Thymus (tissue), 14 donors: ENCODE measurements at places on chromosomes 2 and 18.

- no peaks in the 10 kb centered on the region for H3K36me3 ChIP-seq
- DNase-seq: no peak
- H3K4me3 ChIP-seq: no peak overlapping the region
- H3K4me1 ChIP-seq: no peaks in the 10 kb centered on the region
- H3K27me3 ChIP-seq: no peaks in the 10 kb centered on the region
Observed at GRCh38 chr2:144071461-144071860, 448.5 kb downstream of the ZEB2 start.

- H3K4me1 ChIP-seq: peaks cover 20% of the 10 kb centered on the region
- H3K27ac ChIP-seq: no peak overlapping the region
- no peaks in the 10 kb centered on the region for H3K36me3 ChIP-seq
- no peak overlapping the region for H3K4me3 ChIP-seq
- DNase-seq: peak; percentile 9
Observed at GRCh38 chr2:104938231-104938941, 84.5 kb downstream of the POU3F3 start.

GRCh38 chr18:3653851-3654441 lies 204.0 kb downstream of the TGIF1 start:
- no peaks in the 10 kb centered on the region for H3K27me3 ChIP-seq
- H3K27ac ChIP-seq: no peak overlapping the region
- H3K36me3 ChIP-seq: no peaks in the 10 kb centered on the region
- DNase-seq: no peak
- H3K4me3 ChIP-seq: no peak overlapping the region
- H3K4me1 ChIP-seq: no peaks in the 10 kb centered on the region

DNA sequence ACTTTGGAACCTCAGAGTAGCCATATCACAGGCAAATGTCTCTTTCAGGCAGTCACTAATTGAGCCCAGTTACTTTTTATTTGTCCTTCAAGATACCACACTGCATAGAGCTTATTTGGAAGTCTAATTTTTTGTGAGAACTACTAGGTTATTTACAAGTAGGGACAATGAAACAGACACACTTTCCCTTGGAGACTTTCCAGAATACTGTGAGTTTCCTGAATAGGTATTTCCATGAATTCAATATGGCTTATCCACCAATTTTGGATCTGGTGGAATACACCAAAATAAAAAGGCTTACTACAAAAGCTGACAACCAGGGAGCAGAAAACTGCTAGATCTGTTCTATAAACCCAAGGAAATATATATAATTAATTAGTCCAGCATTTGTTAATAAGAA lies 83.3 kb downstream of the NRXN1 start:
- no peaks in the 10 kb centered on the region for H3K27me3 ChIP-seq
- H3K4me1 ChIP-seq: no peaks in the 10 kb centered on the region
- H3K4me3 ChIP-seq: no peak overlapping the region
- no peaks in the 10 kb centered on the region for H3K36me3 ChIP-seq
- H3K27ac ChIP-seq: no peak overlapping the region
- no peak for DNase-seq

DNA sequence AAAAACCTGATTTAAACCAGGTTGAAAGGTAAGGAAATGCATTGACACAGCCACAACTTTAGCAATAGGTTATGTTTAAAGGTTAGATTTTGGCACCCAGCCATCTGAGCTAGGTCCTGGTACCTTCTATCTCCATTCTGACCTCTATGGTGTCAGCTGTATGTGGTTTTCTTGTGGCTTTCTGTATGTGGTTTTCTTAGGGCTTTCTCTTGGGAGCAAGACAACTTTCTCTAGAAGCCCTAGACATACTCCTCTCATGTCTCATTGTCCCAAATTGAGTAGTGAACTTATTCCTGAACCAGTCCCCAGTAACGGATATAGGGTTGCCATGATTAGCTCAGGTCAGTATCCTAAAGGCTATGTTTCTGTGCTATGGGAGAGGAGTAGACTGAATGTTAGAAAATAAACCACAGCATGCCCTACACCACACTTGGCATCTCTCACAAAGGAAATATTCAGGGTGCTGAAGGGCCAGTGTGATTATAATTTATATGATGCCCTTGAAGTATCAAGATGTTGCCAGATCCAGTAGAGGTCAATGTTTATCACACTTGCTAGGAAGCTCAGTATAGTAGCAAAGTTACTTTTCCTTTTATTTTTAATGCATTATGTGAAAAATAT lies 176.1 kb downstream of the CAPN13 start:
- H3K27ac ChIP-seq: no peak overlapping the region
- H3K4me3 ChIP-seq: no peak overlapping the region
- no peaks in the 10 kb centered on the region for H3K27me3 ChIP-seq

DNA sequence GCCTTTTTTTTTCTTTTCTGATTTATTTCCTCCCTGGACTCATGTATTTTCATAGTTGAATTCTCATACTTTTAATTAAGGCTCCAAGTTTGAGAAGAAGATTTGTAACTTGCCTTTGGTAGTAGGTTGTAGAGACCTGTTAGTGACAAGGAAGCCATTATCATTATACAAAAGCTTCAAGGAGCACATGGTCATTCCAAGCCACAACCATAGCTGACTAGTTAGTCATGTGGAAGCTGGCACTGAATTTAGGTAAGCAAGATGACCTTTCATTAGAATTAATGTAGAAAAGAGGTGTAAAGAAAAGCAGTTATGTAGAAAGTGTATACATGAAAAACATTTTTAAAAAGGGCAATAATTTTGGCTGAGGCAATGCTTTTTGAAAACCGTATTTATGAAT lies 89.7 kb downstream of the LRP1B start:
- H3K36me3 ChIP-seq: no peaks in the 10 kb centered on the region
- no peaks in the 10 kb centered on the region for H3K4me1 ChIP-seq
- H3K27ac ChIP-seq: no peak overlapping the region
- no peak for DNase-seq

DNA sequence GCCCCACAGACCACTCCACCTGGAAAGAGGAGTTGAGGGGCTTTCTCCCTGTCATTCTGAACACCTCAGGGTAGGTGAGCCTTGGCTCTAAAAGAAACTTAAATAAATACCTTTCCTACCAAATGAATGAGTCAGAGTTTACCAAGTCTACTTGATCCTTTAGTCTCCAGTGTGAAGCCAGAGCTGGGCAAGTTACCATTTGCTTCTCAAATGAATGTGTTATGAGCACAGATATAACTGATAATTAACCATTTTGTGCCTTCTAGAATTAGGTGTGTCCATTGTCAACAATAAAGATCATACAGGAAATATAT lies 347.7 kb downstream of the KIAA1328 start:
- H3K27me3 ChIP-seq: no peaks in the 10 kb centered on the region
- H3K36me3 ChIP-seq: no peaks in the 10 kb centered on the region
- no peak overlapping the region for H3K4me3 ChIP-seq
- no peak for DNase-seq
- H3K4me1 ChIP-seq: no peaks in the 10 kb centered on the region

GRCh38 chr18:73316513-73316912 lies 448.7 kb upstream of the NETO1 start:
- no peak overlapping the region for H3K4me3 ChIP-seq
- no peaks in the 10 kb centered on the region for H3K4me1 ChIP-seq
- H3K36me3 ChIP-seq: no peaks in the 10 kb centered on the region

DNA sequence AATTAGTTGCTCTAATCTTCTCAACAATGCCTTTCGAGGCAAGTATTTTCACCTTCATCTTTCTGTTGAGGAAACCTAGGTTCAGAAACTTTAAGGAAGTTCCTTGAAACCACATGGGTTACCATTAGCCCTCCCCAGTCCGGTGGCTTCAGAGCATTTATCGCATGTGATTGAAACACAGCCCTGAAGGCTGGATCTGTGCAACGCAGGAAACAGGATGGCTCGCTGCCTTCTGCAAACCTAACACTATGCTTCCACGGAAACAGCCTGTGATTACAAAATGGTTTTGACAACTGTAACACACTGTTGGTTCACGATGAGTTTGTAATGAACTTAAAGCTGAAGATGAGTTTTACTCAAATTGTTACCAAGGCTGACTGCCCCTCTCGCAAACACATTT lies 68.5 kb downstream of the EPB41L3 start:
- H3K4me3 ChIP-seq: no peak overlapping the region
- no peak for DNase-seq
- no peaks in the 10 kb centered on the region for H3K4me1 ChIP-seq
- no peaks in the 10 kb centered on the region for H3K36me3 ChIP-seq
- no peak overlapping the region for H3K27ac ChIP-seq

DNA sequence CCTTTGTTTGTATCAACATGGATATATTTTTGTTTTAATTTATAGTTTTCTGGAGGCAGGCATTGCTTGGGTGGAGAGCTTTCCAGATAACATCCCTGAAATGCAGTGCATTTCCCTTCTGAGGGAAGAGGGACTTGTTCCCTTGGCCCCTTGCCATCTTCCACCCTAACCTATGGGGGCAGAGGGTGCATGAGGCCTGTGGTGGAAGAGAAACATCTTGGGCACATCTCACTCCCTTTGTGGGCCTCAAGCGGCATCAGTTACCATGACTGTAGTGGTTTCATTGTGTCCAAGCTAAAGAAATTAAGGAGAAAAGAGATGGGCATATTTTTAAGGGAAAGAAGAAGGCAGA lies 5.3 kb upstream of the RPL37A start:
- DNase-seq: no peak
- H3K4me3 ChIP-seq: no peak overlapping the region
- no peaks in the 10 kb centered on the region for H3K27me3 ChIP-seq
- no peaks in the 10 kb centered on the region for H3K4me1 ChIP-seq
- H3K27ac ChIP-seq: no peak overlapping the region

GRCh38 chr2:207123776-207124391 lies 41.9 kb downstream of the KLF7 start:
- H3K27ac ChIP-seq: no peak overlapping the region
- H3K4me1 ChIP-seq: no peaks in the 10 kb centered on the region
- H3K4me3 ChIP-seq: no peak overlapping the region
- H3K36me3 ChIP-seq: peaks cover 22% of the 10 kb centered on the region

GRCh38 chr2:53286345-53286744 lies 481.3 kb upstream of the CHAC2 start:
- no peak overlapping the region for H3K27ac ChIP-seq
- no peak overlapping the region for H3K4me3 ChIP-seq
- no peaks in the 10 kb centered on the region for H3K27me3 ChIP-seq

- H3K4me3 ChIP-seq: no peak overlapping the region
- no peak overlapping the region for H3K27ac ChIP-seq
- peaks cover 46% of the 10 kb centered on the region for H3K36me3 ChIP-seq
- H3K4me1 ChIP-seq: no peaks in the 10 kb centered on the region
Observed at GRCh38 chr2:10161206-10161931, 38.8 kb downstream of the RRM2 start.

DNA sequence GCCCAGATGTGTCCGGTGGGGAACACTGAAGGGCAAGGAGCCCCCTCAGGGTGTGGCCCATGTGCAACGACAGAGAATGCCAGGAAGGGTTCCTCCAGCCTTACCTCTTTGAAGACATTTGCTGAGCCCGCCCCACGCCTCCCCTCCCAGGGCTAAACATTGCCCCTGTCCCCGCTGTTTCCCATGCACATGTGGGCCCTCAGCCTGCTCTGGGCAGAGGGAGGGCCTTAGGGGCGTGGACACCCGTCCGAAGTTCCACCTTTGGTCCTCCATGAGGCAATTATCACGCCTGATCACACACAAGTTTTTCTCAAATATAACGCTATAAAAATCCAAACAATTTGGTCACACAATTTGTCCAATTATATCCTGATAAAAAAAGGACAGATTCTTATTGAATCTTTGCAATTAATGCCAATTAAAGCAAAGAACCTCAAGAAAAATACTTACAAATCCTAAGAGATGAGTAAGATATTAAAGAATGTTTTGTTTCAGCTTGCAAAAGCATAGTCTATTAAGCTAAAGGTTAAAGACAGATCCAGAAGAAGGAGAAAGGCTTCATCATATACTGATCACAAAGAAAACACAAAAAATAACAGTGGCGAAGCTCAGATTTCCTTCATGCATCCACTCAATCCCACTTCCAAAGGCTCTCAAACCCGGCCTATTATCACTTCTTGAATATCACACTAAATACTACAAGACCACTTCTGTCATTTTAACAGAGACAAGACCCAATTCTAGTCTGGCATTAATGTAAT lies 55.2 kb upstream of the LDLRAD4 start:
- no peak overlapping the region for H3K4me3 ChIP-seq
- DNase-seq: no peak
- H3K27me3 ChIP-seq: no peaks in the 10 kb centered on the region
- H3K27ac ChIP-seq: no peak overlapping the region
- H3K36me3 ChIP-seq: peaks cover 3% of the 10 kb centered on the region

GRCh38 chr2:220374282-220374681 lies 746.9 kb downstream of the SLC4A3 start:
- H3K4me1 ChIP-seq: no peaks in the 10 kb centered on the region
- H3K27me3 ChIP-seq: no peaks in the 10 kb centered on the region
- no peak for DNase-seq
- H3K36me3 ChIP-seq: no peaks in the 10 kb centered on the region
- no peak overlapping the region for H3K27ac ChIP-seq

DNA sequence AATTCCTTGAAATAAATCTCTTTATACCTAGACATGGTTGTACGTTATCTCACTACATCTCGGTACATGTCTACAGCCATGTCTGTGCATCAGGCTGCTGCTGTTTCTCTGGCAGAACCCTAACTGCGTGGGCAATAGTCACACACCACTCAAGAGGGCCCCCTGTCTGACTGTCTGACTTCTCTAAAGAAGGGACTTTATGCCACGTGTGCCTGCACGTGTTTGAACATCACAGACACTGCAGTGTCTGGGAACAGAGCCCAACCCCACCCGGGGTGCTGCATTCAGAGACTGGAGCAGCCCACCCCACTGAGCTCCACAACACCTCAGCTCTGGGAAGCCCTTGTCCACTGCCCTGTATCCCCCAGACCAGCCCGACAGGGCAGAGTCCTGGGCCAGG lies 55.0 kb downstream of the KIF1A start:
- no peak overlapping the region for H3K4me3 ChIP-seq
- H3K27me3 ChIP-seq: no peaks in the 10 kb centered on the region
- H3K4me1 ChIP-seq: no peaks in the 10 kb centered on the region
- no peak overlapping the region for H3K27ac ChIP-seq

- no peaks in the 10 kb centered on the region for H3K36me3 ChIP-seq
- no peaks in the 10 kb centered on the region for H3K27me3 ChIP-seq
- no peaks in the 10 kb centered on the region for H3K4me1 ChIP-seq
- no peak overlapping the region for H3K4me3 ChIP-seq
- DNase-seq: no peak
Observed at GRCh38 chr18:57833441-57834101, 30.5 kb upstream of the ATP8B1 start.

GRCh38 chr18:27223526-27224291 lies 38.6 kb upstream of the CHST9 start:
- H3K36me3 ChIP-seq: no peaks in the 10 kb centered on the region
- H3K27me3 ChIP-seq: no peaks in the 10 kb centered on the region
- H3K4me3 ChIP-seq: no peak overlapping the region
- no peaks in the 10 kb centered on the region for H3K4me1 ChIP-seq
- no peak for DNase-seq
- H3K27ac ChIP-seq: no peak overlapping the region

- no peak overlapping the region for H3K27ac ChIP-seq
- no peaks in the 10 kb centered on the region for H3K36me3 ChIP-seq
- H3K4me3 ChIP-seq: no peak overlapping the region
- no peak for DNase-seq
Observed at GRCh38 chr2:146818122-146818521, 1026.7 kb upstream of the ACVR2A start.
